ENCODE measurements at places on chromosomes 11 and 22. TPM values are rescaled to one million over a fixed set of nuclear protein-coding genes. Genes with fewer than 3 reads are reported as not detected.
A peak's percentile ranks its signal among the peaks of the same experiment; 100 is the strongest.

The ISX gene
- total RNA-seq, result not detected

The OR2AT4 gene
- 0.11 TPM for total RNA-seq

- DNase-seq, result peak; percentile 68
Observed at GRCh38 chr11:117843666-117844484, 19.3 kb upstream of the FXYD2 start.

DNA sequence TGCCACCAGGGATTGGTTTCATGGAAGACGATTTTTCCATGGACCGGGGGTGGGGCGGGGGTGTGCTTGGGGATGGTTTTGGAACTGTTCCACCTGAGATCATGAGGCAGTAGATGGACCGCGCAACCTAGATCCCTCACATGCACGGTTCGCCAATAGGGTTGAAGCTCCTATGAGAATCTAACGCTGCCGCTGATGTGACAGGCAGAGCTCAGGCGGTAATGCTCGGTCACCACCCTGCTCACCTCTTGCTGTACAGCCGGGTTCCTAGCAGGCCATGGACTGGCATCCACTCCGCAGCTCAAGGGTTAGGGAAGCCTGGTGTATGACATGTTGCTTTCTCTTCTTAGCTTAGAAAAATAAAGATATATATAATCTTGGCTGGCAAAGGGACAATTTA lies 22.0 kb downstream of the RBX1 start:
- DNase-seq, result no peak

GRCh38 chr22:22728382-22728781 lies 84.0 kb downstream of the GGTLC2 start:
- DNase-seq, result no peak

DNA sequence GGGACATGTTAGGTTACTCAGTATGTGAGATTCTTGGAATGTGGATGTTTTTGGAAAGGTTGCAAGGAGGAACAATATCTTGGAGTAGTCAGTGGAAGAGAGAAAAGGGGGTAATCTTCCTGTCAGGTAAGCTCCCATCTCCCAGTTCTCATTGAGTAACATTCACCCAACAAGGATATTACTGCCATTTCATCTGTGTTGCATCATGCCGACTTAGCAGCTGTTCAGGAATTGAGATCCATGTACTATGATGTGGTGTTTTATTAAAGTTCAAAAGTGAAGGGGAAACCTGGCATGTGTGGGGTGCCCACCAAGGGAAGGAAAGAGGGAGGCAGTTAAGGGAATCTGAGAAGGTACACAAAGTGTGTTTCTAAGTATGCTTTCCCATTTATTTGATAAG lies 58.4 kb upstream of the RASSF10 start:
- no peak for DNase-seq

- peak; percentile 38 for DNase-seq
Observed at GRCh38 chr22:27045103-27045947, 387.9 kb downstream of the MIAT start.

DNA sequence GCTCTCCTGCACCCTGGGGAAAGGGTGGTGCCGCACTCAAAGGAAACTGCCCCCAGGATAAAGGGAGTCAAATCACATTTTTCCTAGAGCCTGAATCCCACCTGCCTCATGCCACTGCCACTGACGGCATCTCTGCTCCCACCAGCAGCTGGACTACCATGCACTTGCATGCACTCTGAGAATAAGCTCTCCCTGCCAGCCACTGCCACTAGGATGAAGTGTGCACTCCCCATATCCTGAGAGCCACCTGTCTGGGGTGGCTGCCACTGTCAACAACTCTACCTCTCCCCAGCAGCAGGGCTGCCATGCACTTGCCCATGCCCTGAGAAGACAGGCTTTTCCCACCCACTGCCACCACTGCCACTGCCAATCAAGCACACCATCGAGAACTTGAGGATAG lies 31.6 kb downstream of the MRGPRX4 start:
- no peak for DNase-seq

DNA sequence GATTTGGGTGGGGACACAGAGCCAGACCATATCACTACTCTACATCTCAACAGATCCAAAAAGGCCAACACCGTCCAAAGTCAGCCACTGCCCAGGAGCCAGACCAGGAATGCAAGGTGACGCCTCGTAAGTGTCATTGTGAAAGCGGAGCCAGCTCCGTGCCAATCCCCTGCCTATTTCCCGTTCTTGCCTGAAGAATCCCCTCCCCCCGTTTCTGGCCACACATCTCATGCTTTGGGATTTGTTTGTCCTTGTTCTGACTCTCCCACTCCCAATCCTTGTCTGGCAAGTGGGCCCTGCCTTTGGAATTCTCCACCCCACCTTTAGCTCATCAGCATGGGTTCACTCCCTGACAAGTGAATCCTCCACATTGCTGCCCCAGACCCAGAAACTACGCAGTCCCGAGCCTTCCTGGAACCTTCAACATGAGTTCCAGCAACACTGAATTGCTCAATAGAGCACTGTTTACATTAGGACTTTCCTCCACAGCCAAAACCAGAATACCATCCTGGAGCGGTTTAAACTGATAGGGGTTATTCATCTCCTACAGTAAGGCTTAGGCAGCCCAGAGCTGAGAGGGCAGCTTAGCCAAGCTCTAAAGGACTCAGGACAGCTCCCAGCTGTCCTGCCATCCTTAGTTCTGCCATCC lies 6.0 kb upstream of the SLC35C1 start:
- DNase-seq, result no peak
